ENCODE measurements at places on chromosomes 2 and 18.

DNA sequence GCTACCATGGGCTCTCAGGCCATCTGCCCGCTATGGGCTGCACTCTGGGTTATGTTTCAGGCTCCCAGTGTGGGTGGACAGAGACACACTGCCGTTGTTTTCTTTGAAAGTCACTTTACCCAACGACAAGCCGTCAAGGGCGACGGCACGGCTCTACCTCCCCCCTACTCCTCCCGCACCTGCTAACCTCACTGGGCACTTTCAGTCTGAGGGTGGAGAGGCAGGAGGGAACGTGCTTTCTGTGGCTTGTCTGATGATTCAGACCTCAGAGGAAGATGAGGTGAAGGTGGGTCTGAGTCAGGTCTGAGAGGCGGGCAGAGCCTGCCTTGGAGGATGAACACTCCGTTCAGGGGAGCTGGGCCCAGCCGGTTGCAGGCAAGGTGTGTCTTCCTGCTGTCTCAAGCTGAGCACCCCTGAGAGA is 147.6 kb upstream of the HDAC4 start:
- no peak for DNase-seq

DNA sequence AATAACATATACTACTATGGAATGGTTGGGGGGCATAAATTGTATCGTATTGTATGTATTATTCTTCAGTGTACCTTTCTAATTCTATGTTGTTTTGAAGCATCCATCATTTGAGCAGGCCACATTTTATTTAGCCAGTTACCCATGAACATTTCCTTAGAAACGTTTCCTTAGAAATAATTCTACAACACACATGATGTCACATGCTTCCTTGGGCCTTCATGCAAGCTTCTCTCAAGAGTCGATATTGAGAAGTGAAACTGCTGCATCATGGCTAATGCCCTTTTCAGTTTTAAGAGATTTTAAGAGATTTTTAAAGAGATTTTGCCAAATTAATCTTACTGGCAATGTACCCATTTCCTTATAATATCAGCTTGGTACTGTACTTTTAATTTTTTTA is 63.9 kb downstream of the ALPK2 start:
- DNase-seq: no peak

GRCh38 chr2:205372141-205372540 is 310.2 kb upstream of the NRP2 start:
- peak; percentile 65 for DNase-seq

GRCh38 chr2:8307606-8308180 is 374.2 kb upstream of the ID2 start:
- no peak for DNase-seq

GRCh38 chr2:67216881-67217280 is 180.3 kb upstream of the ETAA1 start:
- DNase-seq: no peak
